Dermis microvascular lymphatic vessel endothelial cell (primary cell): ENCODE measurements at places on chromosomes 16 and 17.

DNA sequence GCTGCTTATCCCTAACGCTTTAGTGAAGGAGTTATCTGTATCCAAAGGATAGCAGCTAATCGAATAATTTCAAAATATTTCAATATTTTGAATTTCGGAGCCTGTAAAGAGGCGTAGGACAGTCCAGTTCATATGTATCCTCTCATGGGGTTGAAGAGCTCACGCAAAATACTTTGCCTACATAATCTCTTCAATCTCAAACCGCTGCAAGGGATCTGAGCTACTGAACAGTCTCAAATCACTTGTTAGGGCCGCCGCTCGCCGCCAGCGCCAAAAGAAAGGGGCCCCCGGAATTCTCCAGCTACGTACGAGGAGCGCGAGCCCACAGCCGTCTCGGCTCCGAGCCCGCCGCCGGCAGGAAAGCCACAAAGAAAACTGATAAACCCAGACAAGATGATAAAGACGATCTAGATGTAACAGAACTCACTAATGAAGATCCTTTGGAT is 601 bp upstream of the RFWD3 start:
- peak; percentile 34 for DNase-seq

DNA sequence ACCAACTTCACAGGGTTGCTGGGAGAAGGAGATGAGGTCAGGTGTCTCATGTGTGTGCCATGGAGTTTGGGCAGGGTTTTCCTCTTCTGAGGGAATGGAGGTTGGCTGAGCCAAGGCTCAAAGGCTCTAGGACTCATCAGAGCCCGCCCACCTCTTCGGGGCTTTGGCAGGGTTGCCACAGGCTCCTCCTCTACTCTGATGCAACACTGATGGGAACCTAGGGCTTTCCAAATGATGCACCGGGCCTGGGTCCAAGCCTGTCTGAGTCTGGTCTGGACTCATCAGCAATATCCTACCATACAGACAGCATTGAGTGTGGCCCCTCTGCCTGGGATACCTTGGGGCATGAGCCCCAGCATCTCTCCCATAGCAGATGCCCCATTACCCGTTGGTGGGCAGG is 59.5 kb upstream of the LHX1 start:
- no peak for DNase-seq

DNA sequence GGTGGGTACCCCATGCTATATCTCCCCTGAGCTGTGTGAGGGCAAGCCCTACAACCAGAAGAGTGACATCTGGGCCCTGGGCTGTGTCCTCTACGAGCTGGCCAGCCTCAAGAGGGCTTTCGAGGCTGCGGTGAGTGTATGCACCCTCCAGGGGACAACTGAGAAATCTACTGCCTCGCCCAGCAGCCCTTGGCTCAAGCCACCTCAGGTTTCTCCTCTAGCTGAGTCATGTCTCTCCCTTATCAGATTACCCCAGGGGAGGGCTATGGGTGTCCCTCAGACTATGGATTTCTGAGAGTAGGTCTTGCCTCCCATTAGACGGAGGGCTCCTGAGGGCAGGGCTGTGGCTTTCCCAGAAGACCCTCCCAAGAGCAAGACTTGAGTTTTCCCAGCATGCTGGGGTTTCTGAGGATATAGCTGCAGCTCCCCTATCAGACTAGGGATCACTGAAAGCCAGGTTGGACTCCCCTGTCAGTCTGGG is 6.7 kb downstream of the NEK8 start:
- DNase-seq = no peak

GRCh38 chr16:9345880-9346279 is 254.4 kb downstream of the HAPSTR1 start:
- no peak for DNase-seq

DNA sequence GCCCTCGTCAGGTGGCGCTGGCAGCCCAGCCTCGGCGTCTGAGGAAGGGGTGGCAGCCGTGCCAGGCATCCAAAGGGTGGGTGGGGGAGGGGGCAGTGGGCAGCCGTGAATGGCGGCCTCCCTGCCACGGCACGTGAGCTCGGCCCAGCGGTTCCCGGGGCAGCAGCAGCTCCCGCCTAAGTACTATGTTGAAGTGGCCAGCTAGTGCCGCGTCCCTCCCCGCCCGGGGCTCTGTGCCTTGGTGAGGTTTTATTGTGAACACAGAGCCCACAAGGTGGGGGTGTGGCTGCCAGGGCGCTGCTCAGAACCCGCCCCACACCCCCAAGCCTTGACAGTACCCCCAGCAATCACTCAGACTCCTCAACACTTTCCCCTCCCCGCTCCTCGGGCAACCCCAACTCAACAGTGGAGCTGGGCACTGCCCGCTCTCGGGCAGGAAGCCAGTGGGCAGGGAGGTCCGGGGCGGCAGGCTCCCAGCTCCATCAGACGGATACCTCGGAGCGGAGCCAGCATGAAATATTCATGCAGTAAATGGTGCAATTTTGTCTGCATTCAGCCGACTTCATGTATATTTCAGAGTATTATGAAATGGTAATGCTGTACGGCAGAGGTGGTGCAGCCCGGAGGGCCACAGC is 80.4 kb downstream of the ENGASE start:
- DNase-seq = no peak

DNA sequence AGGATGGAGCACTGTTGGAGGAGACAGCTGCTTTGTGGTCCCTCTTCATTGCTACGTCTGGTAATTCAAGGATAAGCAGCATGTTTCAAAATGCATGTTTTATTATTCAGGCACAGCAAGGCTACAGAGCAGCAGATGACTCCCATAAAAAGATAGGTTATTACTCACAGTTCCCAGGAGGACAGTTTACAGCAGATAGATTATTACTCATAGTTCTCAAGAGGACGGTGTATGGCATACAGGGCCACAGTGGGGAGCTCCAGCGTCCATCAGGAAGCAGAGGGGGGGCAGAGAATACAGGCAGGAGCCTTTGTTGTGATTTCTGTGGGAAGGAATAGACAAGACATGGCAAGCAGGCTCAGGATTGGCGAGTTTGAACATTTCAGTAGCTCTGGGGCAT is 72.9 kb downstream of the DNAH9 start:
- no peak for DNase-seq

GRCh38 chr17:55377671-55378275 is 43.9 kb downstream of the MMD start:
- no peak for DNase-seq

DNA sequence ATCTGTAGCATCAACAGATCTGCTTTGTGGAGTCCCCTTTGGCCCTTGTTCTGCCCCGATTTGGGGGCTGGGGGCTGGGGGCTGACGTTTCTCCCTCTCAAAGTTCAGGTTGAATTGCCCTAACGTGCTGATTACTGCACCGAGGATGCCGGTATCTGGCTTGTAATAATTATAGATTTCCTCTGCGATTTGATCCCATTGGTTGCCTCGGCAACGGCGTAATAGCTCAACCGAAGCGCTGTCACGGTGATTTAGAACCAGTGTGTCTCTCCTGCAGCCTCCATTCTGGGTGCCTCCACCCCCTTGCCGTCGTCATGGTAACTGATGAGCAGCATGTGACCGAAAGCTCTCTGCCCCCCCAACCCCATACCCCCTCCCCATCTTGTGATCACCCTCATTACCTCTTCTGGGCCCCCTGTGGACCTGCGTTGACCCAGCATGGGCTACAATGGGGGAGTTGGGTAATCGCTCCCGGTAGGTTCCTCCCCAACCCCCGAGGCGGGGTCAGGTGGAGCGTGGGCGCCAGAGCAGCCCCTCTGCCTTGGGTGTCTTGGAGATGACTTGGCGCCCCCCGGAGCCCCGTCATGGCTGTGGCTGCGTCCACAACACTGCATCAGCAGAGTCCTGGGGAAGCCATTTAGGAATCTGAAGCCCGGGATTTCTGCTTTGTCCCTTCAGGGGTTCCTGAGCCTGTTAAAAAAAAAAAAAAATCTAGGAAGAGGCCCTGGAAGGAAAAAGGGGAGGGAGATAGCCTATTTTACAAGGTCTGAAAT is 38.4 kb downstream of the ABAT start:
- DNase-seq = no peak

DNA sequence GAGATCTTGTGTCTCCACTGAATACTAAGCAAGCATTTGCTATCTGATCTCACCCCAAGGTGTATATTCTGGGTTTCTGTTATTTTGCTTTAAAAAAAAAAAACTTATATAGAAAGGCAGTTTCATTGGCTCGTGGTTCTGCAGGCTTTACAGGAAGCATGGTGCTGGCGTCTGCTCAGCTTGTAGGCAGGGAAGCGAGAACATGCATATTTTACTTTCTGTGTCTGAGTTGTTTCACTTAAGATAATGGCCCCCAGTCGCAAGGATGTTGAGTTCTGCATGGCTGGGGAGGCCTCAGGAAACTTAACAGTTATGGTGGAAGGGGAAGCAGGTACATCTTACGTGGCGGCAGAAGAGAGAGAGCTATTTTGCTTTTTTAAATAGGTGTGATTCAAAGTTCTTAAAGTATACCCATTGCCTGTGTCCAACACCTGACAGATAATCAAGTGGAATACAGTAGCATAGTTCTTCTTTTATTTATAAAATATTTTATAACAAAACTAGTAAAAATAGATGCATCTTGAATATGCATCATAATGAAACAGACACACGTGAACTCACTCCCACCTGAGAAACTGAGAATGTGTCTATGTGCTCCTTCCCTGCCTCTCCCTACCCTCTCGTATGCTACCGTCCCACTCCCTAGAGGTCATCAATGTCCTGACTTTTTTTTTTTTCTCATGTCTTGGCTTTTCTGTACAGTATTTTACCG is 15.4 kb upstream of the ARHGAP17 start:
- DNase-seq = no peak

DNA sequence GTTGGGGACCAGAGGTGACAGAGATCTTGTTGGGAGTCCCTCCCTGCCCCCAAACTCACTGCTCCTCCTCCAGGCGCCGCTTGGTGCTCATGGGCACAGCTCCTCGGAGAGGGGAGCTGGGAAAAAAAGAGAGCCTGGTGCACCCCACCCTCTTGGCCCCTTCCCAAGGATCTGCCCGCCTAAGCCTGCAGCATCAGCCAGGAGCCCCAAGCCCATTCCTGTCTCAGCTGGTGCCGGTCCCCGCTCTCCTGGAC is 400 bp downstream of the HCFC1R1 start:
- no peak for DNase-seq

DNA sequence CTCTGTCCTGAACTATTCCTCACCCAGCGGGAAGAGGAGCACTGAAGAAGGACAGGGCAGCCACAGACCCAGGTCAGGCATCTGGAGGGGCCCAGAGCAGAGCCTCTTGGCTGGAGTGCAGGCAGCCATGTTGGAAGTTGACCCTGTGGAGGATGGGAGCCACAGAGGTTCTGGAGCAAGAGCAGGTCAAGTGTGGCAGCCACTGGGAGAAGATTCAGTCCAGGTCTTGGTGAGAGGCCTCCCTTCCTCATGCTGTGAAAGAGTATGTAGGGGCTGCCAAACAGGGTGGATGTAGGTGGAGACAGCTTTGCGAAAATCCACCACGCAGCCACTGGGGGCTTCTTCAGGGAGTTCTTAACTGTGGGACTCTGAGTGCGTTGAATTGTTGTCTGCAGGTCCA is 590 bp upstream of the CD79B start:
- no peak for DNase-seq

GRCh38 chr16:66549284-66550131 is at the start of gene TK2:
TSS of gene TK2 (minus strand) at chr16:66550122. CDS start at chr16:66550061, 61 bp downstream.
- peak; percentile 63 for DNase-seq

- DNase-seq = no peak
These were observed 105.3 kb downstream of the IRX5 start for GRCh38 chr16:55035956-55036355.

DNA sequence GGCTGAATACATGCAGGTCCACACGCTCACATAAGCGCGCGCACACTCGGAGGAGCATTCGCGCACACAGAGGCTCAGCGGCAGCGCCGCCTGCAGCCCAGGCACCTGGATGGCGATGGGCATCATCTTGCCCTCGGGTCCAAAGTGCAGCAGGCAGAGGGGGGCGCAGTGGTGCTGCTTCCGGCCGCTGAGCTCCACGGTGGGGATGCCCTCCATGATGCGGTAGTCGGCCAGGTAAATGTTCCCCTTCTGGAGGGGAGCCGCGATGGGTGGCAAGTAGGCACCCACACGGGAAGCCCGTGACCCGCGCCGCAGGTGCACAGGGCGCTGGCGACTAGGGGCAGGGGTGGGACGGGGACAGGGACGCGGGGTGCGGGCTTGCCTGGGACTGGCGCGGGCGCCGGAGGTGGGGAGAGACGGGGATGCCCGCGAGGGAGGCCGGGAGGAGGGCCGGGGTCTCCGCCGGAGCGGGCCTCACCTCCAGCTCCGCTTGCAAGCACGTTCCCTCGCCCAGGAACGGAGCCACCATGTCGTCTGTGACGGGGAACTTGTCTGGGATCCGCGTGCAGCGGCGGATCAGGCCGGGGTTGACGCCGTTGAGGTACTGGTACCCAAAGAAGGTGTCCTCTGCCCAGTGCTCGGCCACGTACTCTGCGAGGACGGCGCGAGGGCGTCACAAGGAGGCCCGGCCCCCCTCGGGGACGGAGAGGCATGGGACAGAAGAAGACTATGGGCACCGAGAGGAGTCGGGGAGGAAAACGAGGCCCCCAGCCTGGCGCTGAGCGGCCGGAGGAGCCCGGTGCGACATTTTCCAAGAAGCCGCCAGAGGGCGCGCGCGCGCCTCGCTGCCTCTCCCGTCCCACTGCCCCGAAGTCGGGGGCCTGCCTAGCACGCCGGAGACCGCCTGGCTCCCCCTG is 8.0 kb downstream of the ALOX12B start:
- DNase-seq = no peak

GRCh38 chr17:73658821-73659515 is 14.7 kb upstream of the SDK2 start:
- DNase-seq = no peak

GRCh38 chr16:70553645-70554044 is 30.0 kb downstream of the SF3B3 start:
- DNase-seq = no peak

DNA sequence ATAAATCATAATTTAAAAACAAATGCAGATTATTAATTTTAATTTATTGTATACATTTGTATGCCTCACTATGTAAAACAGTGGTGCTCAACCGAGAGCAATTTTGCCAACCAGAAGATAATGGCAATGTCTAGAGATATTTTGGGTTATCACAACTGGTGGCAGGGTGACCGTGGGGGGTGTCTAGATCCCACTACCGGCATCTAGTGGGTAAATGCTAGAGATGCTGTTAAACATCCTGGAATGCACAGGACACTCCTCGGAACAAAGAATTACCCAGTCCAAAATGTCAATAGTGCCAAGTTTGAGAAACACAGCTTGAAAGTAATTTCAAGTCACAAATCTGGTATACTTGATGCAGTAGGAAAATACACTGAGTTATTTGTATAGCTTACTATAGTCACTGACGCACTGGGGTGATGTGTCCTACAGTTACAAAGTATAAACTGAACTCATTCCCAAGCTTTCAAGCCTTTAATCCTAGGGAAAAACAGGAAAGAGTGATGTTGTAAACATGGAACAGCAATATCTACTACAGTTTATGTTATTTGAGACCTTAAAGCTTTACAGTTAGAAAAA is 133.5 kb downstream of the BRIP1 start:
- no peak for DNase-seq

DNA sequence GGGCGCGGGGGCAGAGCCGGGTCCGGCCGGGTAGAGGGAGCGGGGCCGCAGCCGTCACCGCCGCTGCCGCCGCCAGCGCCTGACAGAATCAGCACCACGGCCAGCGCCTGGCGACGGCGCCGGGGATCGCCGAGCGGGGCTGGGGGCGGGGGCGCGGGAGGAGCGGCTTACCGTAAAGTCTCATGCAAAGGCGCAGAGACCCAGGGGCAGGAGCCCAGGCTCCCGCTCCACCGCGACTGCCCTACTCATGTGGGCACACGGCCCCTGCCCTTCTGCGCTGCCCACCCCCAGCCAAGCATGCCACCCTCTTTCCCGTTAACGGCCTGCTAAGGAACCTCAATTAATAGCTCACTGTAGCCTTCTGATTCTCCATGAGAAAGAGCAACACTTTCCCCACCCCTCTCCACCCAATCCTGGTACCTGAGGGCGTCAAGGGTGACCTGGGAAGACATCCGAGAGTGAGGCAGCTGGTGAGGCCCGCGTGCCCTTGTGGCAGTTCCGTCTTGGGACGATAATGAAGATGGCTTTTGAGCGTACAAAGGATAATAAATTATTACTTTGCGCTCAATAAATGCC is at the start of gene SEZ6:
Gene SEZ6 (minus strand): TSS at position 98 of the 576 bp plus-strand sequence. CDS start 164 bp downstream, outside the sequence.
- DNase-seq = peak; percentile 71
